H7 (cell line): ENCODE measurements at places on chromosomes 3 and 15.

- DNase-seq, result no peak
Measured at GRCh38 chr3:155809181-155809580, 3.1 kb upstream of the C3orf33 start.

DNA sequence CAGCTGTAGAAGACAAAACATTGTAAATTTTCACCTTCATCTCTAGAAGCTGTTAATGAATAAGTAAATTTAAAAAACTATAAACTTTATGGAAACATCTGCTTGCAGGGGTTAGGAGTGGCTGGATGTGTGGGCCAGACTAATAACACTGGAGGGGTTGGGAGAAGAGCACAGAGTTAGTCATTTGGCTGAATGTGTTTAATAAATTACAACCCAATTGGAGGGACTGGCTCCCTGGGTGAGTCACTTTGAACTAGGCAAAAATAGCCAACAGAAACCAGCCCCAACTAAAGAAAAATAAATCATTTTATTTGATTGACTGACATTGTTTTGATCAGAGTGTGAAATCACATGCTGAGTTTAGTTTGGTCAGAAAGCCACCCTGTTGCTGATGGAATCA is 21.8 kb downstream of the DGKG start:
- DNase-seq, result no peak

DNA sequence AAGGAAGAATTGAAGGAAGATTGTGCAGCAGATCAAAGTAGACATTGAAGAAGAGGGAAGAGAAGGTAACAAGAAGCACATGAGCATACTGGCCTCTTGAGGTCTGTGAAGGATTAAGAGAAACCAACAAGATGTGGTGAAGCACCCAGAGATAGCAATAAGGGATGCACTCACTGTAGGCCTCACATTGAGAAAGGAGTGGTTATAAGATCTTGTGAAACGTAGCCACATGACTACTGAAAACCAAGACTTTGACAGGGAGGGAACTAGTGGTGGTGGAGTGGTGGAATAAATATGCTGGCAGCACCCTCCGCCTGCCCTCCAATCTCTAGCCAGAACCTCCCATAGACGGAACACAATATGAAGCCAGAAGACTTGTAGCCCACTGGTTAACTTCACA is 651.2 kb downstream of the DIPK2A start:
- DNase-seq, result no peak

DNA sequence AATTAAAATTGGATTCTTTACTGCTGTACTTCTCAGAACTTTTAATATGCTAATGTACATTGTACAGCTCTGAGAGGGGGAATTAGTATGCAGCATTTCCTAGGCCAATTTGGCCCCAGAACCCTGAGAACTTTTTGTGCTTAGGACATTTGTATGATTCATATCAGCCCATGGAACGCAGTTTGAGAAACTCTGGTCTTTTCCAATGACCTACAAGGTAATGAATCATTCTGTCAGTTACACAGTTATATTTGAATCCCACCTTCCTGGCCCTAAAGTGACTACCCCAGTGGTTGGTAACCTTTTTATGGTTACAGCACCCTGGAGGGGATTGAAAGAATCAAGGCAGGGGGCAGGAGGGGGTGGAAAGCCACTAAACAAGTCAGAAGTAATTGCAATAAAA is 25.6 kb upstream of the KBTBD12 start:
- DNase-seq, result no peak

DNA sequence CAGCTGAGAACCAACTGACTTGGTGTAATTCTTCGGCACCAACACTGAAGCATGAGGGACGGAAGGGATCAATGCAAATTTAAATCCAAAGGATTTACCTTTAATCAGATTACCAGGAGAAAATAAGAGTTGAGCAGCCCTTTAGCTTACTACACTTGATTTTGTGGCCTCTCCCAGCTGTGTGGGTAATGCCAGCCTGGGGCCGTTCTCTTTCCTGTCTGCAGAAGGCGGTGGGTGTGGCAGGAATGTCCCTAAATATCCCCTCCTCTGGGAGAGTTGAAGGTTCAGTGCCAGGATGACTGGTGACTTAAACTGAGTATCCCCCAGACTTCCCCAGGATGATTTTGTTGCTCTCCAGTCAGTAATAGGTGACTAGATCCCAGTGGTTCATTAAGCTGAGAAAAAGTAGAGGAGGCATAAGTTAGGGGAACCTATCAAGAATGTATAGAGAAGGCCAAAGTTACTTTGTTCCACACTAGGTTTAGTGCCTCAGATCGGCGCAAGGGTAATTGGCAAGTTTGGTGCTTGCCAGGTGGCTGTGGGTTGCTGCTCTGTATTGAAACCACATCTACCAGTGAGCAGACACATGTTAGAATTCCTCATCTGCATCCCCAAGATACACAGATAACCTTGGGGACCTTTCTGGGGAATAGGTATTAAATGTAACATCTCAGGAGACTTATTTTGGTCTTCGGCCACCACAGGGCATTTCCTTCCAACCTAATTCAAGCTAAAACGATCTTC is 23.1 kb downstream of the MAPKBP1 start:
- DNase-seq, result no peak

DNA sequence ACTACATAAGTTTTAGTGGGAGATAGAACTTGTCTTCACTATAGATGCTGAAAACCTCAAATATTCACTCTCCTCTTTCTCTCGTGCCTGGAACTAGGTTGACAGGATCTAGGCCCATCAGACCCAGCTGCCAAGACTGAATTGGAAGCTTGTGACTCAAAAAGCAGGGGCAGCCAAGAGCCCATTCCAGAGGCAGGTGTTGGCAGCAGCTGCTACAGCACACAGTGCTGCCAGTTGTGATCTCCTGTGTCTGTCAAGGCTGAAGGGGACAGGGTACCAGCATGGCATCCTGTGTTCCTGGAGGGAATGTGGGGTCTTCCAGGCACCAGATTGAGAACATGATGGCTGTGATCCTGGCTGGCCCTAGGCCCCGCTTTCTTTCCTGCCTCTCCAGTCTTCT is 92.5 kb upstream of the MB21D2 start:
- DNase-seq, result no peak

GRCh38 chr3:63142681-63143080 is 135.4 kb upstream of the SYNPR start:
- DNase-seq, result no peak

DNA sequence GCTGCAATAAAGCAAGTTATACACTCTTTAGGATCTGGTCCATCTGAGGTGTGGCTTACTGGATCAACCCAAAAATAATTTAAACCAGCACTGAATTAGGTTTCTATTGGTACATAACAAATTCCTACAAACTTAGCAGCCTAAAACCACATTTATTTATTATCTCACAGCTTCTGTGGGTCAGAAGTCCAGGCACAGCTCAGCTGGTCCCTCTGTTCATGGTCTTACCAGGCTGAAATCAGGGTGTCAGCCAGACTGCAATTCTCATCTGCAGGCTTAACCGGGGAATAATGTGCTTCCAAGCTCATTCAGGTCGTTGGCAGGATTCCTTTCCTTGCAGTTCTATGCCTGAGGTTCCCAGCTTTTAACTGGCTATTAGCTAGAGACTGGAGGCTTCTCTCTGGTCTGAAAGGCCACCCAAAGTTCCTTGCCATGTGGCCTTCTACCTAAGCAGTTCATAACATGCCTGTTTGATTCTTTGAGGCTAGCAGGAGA is 477.4 kb upstream of the WNT5A start:
- DNase-seq, result no peak

DNA sequence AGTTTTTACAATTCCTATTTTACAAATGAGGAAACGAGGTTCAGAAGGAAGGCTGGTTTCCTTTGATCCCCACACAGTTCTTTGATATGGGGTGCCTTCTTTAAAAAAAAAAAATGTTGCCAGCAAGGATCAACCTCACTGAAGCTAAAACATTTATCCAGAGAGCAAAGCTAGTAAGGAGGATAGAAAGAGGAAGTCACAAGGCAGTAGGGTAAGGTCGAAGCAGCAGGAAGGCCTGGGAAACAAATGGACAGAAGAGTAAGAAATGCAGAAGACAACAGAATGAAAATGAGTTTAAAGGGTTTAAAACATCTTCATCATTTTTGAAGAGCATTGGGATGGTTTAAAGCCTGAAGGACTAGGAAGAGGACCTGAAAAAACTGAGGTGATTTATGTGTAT is 30.6 kb upstream of the CP start:
- DNase-seq, result no peak

GRCh38 chr3:123026565-123027291 is 835 bp downstream of the SEMA5B start:
- DNase-seq, result peak; percentile 93
